Liver (tissue), 10 donors: ENCODE measurements at places on chromosomes 7 and 10.

GRCh38 chr7:99191869-99192596 is 15.9 kb downstream of the KPNA7 start:
- DNase-seq, result no peak

DNA sequence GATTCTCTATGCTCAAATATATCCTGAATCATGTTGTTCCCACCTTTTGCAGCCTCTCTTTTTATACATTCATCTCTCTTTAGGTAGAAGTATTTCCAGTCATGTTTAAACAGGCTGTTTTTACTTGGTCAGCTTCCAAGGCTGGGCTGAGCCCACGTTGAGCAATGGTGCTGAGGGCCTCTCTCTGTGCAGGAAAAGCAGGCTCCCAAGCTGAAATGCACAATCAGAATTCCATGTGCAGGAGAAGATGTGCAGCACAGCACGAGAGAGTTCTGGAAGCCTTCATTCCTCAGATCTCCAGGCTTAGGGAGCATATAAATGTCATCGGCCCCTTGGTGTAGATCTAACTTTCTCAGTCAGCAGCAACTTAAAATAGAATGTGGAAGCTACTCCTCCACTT is 588.5 kb downstream of the TNS3 start:
- no peak for DNase-seq

DNA sequence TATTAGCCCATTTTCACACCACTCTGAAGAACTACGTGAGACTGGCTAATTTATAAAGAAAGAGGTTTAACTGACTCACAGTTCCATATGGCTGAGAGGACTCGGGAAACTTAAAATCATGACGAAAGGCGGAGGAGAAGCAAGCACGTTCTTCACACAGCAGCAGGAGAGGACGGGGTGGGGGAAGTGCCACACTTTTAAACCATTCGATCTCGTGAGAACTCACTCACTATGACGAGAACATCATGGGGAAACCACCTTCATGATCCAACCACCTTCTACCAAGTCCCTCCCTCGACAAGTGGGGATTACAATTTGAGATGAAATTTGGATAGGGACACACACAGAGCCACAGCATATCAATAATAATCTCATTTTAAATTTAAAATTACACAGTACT is 80.2 kb downstream of the VWDE start:
- no peak for DNase-seq

- DNase-seq, result no peak
Measured at GRCh38 chr7:33581236-33581635, 324.1 kb upstream of the BMPER start.

DNA sequence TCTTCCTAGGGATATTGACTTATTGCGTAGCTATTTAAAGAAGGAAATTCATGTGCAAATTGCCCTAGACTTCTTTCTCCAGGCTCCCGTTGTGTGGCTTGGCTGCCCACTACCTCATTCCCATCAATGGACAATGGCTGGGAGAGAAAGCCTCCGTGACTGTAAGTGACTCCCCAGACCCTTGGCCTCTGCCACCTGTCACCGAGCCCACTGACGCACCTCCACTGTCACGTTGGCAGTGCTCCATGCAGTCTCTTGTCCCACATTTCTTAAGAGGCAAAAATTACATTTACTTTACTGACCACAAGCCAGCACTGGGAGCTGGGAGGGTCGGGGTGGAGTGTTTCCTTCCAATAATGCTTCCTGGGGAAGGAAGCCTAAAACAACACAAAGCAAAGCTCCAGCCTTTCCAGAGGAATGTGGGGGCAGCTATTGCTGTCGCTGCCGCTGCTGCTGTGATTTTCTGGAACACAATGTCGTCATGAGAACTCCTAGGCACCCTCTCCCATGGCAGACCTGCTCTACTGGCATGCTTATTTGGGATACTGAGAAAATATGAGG is 89.7 kb upstream of the STEAP1B start:
- DNase-seq, result no peak

DNA sequence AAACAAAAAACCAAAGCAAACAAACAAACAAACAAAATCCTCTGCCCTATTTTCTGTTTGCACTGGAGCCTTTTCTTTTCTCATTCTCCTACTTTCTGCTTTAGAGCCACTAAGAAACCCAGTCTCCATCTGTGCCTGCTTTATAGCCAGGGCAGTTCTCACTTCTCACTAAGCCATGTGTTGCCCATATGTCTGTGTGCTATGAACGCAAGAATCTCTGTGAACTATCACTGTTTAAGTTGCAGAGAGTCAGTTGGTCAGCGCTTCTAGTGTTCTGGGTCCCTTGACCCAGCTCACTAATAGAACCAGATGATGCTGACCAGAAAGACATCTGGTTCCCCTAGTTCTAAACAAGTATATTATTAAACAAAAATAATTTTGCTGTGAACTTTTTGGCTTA is 81.4 kb downstream of the FAM185A start:
- no peak for DNase-seq
